ENCODE measurements at places on chromosomes 12 and 14.

DNA sequence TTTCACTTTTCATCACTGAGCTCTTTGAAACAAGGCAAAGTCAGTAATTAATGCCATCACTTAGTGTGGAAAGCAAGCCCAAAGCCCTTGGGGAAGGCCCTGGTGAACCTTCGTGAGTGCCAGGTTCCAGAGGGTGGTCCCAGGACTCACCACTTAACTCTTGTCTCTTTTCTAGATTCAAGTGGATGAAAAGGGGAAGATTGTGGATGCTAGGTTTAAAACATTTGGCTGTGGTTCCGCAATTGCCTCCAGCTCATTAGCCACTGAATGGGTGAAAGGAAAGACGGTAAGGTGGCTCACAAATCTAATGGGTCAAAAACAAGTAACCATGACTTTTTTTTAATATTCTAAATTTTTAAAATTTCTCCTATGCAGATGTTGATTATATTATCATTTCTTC is 2.8 kb downstream of the ISCU start:
- no peak for DNase-seq

DNA sequence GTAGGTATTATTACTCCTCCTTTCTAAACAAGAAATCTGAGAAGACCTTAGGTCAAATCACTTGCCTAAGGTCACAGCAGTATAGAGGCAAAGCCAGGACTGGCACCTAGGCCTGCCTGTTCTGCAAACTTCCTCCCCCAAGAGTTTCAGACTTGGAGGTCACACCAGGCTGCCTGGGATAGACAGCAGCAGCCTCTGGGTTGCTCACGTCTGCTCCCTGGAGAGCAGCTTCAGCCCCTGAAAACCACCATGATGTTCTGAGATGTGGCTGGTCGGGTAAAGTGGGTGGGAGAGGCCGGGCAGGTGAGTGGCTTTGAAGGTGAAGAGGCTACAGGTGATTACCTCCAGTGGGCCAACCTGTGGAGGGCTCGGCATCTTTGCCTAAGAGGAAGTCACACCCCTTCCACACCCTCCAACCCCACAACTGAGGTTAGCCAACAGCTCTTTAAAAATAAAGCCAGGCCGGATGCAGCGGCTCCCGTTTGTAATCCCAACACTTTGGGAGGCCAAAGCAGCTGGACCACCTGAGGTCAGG is 37.0 kb upstream of the PNMA1 start:
- DNase-seq = no peak

DNA sequence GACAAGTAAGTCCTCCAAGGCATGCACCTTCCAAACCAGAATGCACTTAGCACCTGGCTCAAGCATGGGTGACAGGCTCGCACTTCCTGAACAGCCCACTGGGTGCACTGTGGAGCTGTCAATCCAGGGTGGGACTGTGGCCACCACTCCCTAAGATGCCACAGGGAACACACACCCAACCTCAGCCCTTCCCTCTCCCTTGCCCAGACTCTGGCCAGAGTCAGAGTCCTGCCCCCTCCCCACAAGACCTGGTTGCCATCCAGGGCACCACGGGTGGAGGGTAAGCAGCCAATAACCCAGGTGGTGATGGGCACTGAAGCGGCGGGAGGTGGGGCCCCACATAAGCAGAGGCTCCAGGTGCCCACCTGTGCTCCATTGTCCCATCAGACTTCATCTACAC is 160.6 kb downstream of the MYRFL start:
- no peak for DNase-seq

GRCh38 chr14:102893452-102893851 is 29.0 kb upstream of the AMN start:
- DNase-seq = no peak

DNA sequence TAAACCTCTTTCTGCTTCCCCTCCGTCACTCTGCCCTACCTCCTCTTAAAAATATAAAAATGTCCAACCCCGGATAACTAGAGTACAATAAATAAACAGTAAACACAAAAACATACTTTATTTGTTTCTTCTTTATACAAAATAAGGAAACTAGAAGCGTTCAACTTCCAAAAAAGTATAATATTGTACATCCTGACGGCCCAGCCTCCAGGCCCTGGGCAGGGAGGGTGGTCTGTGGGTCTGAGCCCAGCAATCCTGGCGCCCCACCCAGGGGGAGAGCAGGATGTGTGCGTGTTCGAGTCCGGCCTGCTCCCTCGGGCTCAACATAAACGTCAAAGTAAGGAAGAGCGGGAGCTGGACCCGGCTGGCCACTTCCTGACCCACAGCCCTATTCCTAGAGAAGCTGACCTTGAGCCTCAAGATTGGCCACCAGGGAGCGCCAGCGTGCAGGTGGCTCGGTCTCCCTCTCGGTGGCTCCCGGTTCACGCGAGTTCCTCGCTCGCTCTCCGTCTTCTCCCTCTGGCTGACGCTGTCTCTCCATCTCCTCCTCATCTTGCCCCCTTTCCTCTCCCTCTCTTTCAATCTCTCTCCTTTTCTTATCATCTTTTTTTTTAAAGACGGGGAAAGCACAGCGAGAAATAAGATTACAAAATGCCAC is 9.4 kb downstream of the LHX5 start:
- peak; percentile 88 for DNase-seq
